ENCODE measurements at places on chromosomes 1 and 21.

DNA sequence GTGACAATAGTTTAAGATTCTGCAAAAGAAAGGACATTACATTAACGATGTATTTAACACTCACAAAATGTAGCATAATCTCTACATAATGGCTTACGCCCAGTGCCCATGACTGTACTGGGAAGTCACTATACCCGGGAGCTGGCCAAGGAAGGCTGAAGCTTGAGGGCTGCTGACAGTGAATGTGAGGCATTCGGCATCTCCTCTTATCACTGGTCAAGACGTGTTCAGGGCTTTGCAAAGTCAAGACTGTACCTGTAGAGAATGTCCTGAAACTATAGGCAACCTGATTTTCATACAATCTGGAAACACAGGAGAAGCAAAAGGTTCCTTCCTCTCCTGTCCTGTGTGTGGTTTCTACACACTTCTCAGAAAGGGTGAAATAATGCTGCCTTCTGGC lies 12.7 kb upstream of the IFNGR2 start:
- DNase-seq = no peak

DNA sequence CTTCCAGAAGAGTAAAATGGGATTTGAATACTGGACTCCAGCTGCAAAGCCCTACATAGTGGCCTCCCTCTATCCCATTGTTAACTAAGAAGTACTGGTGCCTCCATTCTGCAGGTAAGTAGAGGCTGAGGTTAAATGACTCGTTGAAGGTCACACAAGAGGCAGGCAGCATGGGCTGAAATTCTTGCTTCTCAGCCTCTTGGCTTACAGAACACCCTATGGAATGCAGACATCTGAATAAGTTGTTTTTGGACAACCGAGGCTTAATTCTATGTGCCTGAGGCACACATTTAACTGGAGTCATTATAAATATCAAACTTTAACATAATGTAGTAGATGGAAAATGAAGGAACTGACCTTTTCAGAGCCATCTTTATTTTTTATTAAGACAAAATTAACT lies 5.7 kb downstream of the DNAJC11 start:
- DNase-seq = no peak

DNA sequence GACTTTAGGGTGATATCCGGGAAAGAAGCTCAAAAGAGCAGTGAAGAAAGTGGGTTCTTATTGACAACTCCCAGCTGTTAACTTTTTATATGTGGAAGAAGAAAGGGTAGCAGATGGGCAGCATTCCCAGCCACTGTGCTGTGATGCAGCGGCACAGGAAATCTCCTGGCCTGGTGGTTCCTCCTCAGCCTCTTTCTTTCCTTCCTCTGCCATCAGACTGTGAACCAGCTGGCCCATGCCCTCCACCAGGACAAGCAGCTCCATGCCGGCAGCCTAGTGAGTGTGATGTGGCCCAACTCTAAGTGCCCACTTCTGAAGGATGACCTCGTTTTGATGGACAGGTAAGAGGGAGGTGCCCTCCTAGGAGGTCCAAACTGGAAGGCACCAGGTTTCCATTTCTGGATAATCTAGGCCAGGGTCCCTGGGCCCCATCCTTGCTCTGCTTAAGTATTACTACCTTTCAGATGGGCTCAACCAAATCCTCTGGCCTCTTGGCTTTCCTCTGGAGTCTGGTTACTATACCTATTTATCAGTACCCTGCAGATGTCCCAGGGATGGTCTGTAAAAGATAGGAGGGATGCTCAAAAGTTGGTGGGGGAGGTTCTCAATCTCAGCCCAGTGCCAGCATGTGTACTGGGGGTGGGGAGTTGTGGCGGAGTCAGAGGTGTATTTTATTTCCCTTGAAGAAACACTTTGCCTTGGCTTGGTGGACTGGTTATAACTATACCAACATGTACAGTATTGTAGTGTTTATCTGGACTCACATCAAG lies 17.0 kb downstream of the MFN2 start:
- no peak for DNase-seq

DNA sequence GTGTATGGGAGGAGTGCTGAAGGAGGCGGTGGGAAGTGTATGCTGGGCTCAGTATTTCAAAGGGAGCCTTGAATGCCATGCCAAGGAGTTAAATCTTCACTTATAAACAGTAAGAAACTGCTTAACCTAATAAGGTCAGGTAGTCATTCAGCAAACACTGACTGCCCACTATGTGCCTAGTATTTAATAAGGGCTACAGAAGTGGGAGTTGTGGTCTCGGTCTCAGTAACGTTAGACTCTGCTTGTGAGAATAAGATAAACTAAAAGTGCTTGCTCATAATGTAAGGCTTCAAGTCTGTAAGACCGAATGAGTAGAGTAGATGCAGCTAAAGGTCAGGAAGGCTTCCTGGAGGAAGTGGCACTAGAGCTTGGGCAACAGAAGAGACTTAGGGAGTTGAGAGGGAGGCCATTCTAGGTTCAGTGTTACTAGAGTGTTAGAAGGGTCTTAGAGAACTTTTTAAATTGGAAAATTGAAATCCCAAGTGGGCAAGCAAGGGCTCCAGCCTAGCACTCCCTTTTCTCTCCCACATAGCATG lies 6.0 kb downstream of the MARCKSL1 start:
- DNase-seq = no peak

DNA sequence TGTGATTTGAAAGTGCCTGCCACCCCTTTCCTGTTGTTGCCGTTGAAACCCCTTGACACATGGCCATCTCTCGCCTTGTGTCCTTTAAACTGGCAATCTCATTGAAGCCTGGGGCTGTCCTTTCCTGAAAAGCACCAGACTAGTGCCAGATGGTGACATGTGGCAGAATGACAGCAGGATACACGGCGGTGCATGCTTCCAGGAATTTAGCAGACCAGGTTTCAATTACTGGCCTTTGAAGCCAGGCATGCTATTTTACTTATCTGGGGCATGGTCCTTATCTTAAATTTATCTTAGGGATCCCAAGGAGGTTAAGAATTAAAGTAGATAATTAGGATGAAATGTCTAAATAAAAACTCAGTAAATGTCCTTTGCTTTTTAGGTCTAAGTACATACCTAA lies 15.2 kb downstream of the PLPPR4 start:
- DNase-seq = no peak

GRCh38 chr1:218659911-218660677 lies 315.0 kb downstream of the TGFB2 start:
- no peak for DNase-seq

DNA sequence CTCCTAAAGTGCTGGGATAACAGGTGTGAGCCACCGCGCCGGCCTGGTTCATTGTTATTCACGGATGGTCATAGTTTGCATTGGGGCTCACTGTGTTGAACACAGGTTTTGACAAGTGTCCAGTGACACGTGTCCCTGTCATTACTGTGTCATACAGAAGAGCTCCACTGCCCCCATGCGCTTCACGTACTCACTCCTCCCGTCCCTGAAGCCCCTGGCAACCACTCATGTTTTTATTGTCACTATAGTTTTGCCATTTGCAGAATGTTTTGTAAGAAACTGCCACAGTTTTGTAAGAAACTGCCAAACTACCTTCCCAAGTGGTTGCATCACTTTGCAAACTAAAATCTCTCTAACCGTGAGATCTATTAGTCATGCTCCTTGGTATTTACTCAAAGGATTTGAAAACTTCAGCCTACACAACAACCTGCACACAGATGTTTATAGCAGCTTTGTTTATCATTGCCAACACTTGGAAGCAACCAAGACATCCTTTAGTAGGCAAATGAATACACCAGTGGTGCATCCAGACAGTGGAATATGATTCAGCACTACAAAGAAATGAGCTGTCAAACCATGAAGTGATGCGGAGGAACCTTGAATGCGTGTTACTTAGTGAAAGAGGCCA lies 163.2 kb upstream of the COL6A1 start:
- no peak for DNase-seq

DNA sequence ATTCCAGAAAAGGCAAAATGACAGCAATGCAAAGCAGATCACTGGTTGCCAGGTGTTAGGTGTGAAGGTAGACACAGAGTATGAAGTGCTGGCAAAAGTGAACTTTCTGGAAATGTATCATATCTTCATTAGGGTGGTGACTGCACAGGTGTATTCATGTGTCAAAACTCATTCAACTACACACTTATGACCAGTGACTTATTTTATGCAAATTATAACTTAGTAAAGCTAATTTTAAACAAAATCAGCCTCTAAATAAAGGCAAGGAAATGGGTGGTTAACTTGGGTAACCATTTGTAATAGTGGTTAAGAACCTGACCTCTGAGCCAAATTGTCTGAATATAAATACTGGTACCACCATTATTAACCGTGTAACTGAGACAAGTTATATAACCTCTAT lies 7.4 kb downstream of the COP1 start:
- no peak for DNase-seq
